ENCODE measurements at places on chromosomes 4 and X.

GRCh38 chrX:151517421-151517820 lies 46.1 kb upstream of the PASD1 start:
- DNase-seq: no peak

- no peak for DNase-seq
Measured at GRCh38 chr4:22686141-22686540, 6.6 kb upstream of the GBA3 start.

DNA sequence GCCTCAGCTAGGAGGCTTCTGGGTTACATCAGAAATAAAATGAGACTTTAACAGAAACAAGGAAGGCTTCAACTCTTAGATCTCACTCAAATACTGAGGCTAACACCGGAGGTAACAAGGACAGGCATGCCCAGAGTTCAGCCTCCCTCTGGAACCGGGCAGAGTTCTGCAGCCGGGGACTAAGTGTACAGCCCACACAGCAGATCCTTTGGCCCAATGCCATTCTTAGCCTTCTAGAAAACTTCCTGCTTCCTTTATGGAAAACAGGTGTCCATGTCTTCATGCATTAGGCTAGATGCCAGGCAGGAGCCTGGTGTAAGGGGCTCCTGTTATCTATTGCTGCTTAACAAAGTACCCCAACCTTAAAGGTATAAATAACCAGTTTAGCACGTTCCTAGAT lies 369.7 kb downstream of the BCOR start:
- DNase-seq: no peak

DNA sequence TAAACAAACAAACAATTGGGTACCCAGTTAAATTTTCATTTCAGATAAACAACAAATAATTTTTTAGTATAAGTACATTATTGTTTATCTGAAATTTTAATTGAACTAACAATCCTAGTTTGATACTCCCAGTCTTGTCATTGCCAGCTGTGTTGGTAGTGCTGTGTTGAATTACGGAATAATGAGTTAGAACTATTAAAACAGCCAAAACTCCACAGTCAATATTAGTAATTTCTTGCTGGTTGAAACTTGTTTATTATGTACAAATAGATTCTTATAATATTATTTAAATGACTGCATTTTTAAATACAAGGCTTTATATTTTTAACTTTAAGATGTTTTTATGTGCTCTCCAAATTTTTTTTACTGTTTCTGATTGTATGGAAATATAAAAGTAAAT lies 2.9 kb downstream of the CXCL8 start:
- DNase-seq: no peak

GRCh38 chrX:3521396-3521795 lies 174.9 kb upstream of the MXRA5 start:
- no peak for DNase-seq

DNA sequence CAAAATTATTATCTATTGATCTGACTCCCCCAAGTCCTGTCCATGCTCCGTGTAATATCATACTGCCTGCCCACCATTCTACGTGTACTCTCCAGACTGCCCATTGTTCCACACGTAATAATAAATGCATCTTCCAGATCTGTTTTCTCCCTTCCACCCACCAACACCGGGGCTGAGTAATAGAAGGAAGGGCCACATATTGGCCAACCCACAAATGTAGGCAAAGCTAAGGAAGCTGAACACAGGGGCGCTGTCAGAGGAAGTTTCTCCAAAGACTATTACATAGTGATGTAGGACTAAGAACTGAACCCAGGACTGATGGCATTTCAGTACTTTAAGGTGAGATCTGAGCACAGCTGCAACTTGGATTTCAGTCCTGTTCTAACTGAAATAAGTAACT lies 135.8 kb upstream of the GUCY1A1 start:
- no peak for DNase-seq

- no peak for DNase-seq
Measured at GRCh38 chr4:34293459-34293858, 1950.9 kb downstream of the ARAP2 start.

- DNase-seq: no peak
Measured at GRCh38 chrX:137896123-137896522, 330.2 kb downstream of the ZIC3 start.

DNA sequence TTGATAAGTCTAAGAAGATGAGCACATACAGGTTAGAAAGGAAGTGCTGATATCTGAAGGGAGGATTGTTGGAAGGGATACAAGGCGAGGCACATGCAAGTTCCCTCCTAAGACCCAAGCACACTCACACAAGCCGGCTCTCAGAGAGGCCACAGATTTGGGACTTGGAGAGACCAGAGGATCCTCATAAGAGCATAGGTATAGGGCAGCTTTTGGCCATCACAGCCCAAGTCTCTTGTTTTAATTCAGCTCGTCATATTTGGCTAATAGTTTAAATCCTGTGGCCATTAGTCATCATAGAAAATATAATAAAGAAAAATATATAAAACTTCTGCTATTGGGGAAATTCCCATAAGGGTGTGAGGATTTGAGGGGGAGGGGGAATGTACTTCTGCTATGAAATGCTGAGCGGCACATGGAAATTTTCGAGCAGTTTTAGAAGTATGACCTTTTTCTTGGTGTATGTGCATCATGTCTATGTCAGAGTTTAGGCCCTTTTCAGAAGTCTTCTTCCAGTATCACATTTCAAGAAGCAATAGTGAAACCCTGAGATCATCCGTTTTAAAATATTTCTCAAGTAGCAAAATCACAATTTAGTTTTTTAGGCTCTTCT lies 97.7 kb downstream of the NFKB1 start:
- no peak for DNase-seq

DNA sequence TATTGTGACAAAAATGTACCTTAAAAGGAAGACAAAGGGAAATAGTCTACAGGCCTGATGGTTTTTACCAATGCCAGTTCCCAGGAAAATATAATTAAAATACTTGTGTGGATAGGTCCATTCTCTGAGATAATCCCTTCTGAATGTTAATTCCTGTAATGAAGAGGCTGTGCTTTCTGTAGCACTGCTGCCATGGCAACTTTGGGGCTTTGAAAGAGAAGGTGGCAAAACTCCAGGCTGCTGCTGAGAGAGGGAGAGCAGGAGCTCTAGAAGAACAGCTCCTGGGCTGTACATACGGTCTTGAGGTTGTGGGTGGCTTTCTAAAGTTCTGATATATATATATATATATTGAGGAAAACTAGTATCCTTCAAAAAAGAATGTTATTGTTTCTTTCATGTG lies 125.4 kb downstream of the PDLIM5 start:
- no peak for DNase-seq

DNA sequence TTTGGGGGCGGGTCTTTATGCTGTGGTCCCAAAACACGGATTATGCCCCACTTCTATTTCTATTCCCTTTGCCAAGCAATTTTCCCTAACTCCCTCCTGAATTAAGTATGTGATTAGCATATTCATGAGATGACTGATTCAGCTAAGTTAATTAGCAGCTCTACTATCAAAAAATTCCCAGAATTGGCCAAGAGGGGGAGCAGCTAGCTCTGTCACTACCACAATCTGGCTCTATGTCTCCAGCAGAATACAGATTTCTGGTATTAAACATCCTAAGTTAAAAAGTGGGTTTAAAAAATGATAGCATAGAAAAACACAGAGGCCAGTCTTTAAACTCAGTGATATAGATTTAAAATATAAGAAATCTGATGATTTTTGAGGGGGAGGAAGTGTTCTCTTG lies 80.3 kb downstream of the GPC4 start:
- no peak for DNase-seq

DNA sequence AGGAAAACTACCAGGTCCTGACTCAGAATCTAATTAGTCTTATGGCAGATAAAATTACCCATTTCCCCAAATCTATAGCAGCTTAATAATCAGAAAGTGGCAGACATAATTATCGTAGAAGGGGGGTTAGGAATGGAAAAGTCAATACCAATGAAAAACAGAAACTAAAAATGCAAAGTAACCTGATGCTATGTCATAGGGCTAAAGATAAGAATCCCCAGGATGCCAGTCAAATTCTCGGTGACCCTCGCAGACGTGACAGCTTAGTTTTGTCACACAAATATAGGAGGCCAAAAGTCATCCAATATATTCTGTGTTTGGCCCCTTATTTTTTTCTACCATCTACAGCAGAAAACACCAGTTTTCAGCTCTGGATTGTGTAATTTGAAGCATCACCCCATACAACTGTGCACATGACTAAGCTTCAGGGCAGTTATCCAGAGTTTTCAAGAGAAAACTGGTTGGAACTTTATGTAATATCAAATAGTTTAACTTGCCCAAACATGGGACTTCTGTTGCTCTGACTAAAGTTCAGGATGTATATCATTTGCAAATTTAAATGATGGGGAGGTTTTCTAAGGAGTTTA lies 30.9 kb downstream of the RASSF6 start:
- no peak for DNase-seq

DNA sequence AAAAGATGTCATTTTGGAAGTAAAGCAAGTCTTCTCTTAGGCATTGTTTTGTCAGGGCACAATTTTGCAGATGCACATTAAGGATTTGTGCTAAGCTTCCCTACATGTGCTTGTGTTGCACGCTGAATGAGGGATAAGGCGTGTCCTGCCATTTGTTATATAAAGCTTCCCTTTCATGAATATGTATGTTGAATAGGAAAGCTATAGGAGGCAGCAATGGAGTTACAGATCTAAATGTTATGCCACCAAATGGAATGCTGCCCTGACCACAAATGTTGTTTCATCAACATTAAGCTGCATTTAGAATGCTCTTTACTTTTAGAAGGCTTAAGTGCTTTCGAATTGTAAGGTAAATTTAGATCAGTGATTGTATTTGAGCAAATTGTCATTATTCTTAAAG lies 20.9 kb downstream of the SGMS2 start:
- no peak for DNase-seq

GRCh38 chr4:85952528-85952927 lies 407.3 kb downstream of the MAPK10 start:
- no peak for DNase-seq

- DNase-seq: no peak
Measured at GRCh38 chr4:72022553-72022952, 9.2 kb upstream of the NPFFR2 start.

DNA sequence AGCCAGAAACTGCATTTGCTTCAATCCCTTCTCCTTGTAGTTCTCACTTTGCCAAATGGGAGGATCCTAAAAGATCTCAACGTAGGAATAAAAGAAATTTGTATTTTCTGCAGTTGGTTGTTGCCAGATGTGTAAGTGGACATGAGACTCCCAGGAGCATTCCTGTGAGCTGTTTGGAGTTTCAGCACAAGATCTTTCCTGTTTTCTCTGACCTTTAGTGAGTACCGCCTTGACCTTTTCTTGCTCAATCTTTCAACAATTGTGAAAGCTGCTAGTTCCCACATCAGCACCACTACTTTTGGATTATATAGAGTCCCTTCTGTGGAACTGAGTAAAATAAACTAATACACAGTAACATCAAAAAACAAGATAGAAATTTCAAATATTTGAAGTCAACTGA lies 683.8 kb upstream of the PABPC4L start:
- no peak for DNase-seq

- DNase-seq: no peak
Measured at GRCh38 chrX:138849521-138849920, 138.0 kb upstream of the FGF13 start.

DNA sequence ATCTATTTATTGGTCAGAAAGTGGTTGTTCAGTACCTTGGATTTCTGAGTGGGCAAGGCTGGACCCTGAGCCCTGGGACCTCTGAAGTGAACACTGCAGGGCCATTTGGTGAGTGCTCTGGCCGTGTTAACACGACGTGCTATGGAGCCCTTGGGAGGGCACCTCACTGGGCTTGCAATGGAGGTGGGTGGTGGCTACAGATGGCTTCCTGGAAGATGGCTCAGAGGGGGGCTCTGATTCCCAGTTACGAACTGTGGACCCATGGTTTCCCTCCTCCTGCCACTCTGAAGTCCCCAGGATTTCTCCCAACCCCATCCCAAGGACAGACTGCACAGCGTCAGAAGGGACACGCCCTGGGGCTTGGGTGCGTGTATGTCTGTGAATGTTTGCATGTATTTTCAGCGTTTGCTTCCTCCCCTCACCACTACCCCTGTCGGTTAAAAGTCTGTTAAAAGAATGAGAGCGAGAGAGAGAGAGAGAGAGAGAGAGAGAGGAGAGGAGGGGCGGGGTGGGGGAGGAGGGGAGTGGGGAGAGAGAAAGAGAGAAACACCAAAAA lies 3.7 kb upstream of the RHOH start:
- no peak for DNase-seq

DNA sequence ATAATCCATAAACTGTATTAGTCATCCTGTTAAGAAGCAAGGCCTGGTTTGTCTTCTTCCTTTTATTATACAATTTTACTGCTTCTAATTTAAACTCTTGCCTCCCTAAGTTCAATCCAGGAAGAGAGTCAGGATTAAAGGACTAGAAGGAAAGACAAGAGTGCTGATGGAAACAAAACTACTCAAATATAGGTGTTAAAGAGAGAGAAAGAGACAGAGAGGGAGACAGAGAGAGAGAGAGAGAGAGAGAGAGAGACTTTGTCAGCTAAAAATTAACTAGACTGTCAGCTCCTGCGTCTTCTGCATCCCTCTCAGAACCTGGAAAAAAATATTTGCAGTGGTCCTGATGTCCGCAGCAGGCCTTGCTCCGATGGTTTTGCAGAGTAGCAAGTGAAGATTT lies 13.5 kb upstream of the FGG start:
- no peak for DNase-seq

DNA sequence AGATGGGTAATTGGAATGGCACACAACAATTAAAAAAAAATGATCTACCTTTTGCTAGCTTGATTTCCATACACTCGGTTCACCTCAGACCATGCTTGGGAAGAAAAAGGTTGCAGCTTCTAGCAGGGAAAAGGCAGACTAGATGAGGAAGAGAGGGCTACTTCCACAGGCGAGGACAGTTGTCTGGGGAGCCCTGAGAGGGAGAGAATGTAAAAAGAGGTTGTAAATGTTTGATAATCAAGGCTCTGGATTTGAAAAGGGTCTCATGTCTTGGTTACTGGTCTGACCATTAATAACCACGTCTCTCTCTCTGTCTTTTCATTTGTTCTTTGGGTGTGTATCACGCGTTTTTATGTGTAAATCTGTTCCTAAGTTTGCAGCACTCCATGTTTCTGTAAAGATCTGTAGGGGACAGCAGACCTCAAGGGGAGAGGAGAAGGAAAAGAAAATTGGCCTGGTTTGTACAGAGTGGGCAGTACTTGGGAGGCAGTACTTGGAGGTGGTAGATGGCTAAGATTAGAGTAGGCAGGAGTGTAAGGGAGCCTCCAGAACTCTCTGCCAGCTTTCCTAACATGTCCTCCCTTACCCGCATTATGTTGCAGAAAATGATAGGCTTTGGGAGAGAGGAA lies 750 bp downstream of the ARMCX5 start:
- DNase-seq: no peak

DNA sequence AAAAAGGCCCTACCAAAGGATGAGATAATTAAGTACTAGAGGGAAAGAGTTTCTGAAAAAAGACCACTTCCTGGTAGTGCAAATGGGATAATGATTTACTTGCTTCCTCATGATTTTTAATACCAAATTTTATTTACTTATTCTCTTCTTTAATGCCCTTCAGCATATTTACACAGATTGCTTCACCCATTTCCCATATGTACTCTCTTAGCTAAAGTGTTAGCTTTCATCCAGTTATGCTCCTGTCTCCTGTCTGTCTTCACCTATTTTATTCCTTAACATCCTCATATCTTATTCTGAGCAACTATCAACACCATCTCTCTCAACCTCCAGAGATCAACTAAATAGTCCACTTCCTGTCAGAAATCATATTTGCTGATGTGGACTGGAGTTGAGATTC lies 183.2 kb upstream of the HS3ST1 start:
- DNase-seq: no peak

- DNase-seq: no peak
Measured at GRCh38 chr4:24212642-24213041, 322.8 kb upstream of the PPARGC1A start.

GRCh38 chrX:120264341-120264740 lies 13.7 kb downstream of the ZBTB33 start:
- DNase-seq: no peak

Data from stimulated activated CD4-positive, alpha-beta T cell treated with anti-CD3 and anti-CD28 coated beads, Interleukin-1b, Interleukin-23, amount 100 ng/mL, for 24 hours (primary cell).